ENCODE measurements at places on chromosomes 13 and 19.

DNA sequence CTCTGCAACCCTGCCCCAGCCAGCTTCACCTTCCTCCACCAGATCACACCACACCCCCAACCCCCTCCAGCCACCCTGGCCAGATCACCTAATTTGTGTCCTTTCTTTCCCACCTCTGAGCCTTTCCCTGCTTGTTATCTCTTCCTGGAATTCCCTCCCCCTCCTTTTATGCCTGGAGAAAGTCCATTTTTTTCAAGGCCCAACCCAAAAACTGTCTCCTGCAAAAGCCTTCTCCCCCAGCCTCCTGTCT, 5.3 kb upstream of the TLE2 start:
- DNase-seq, result no peak

- no peak for DNase-seq
These were observed 635 bp upstream of the NBEA start for GRCh38 chr13:34941436-34941834.

GRCh38 chr13:99812625-99813024, 158.9 kb downstream of the ZIC5 start:
- no peak for DNase-seq

DNA sequence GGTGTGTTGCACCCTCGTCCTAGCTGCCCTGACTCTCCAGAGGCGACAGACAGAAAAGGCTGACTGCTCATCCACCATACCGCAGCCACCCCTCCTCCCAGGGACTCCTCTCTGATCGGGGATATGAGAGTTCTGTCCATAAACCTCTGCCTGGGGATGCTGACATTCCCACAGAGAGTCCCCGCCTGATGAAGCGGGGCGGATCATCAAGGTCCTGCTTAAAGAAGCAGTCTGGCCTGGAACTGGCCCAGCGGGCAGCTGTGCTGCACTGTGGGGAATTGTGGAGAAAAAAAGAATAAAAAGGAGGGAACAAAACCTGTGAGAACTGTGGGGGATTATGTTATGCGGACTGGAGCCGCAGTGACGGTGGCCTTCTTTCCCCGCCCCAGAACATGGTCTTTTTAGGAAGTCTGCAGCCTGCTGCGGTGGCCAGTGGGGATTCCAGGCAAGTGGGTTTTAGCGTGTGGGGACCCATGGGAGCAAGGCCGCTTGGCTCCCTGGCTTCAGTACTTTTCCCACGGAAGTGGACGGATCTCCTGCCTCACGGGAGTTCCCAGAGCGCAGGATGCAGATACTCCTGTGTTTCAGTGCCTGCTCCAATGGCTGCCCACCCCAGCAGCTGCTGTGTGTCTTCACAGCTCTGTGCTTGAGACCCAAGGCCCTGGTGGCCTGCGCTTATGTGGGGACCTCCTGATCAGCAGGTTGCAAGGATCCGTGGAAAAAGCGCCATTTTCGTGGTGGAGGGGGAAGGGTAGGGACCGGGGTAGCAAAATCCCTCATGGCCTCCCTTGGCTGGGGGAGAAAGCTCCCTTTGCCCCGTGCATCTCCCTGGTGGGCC, 1456.2 kb upstream of the SLC10A2 start:
- DNase-seq, result no peak

GRCh38 chr13:68784275-68784674, 1323.4 kb upstream of the ATXN8OS start:
- DNase-seq, result no peak
